T-cell (primary cell): ENCODE measurements at places on chromosomes 11 and 22.

GRCh38 chr22:24060375-24060788, 49.3 kb downstream of the CABIN1 start:
- no peak for DNase-seq
- H3K4me3 ChIP-seq, result no peak overlapping the region
- H3K36me3 ChIP-seq, result peaks cover 83% of the 10 kb centered on the region
- H3K27me3 ChIP-seq, result no peaks in the 10 kb centered on the region

DNA sequence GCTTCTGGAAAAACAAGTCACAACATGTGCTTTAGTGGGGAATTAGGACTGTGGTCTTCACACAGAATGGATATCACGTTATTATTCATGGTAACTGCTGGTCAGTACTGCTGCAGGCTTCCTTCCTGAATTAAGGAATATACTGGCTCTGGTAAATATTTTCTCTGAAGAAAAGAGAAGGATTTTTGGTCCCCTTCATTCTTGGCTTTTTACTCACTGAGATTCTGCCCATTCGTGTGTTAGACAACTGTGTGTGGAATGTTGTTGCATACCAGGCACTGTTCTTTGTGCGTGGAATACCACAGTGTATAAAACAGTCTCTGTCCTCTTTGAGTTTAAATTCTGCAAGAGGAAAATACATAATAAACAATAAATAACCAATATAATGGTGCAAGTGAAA, 80.3 kb downstream of the ALX4 start:
- H3K36me3 ChIP-seq, result peaks cover 4% of the 10 kb centered on the region
- H3K4me3 ChIP-seq, result no peak overlapping the region
- no peaks in the 10 kb centered on the region for H3K27me3 ChIP-seq
- DNase-seq, result no peak
- H3K27ac ChIP-seq, result no peak overlapping the region
- H3K4me1 ChIP-seq, result no peaks in the 10 kb centered on the region

GRCh38 chr11:133636711-133637355, 104.5 kb upstream of the OPCML start:
- no peaks in the 10 kb centered on the region for H3K27me3 ChIP-seq
- H3K4me3 ChIP-seq, result no peak overlapping the region
- no peaks in the 10 kb centered on the region for H3K36me3 ChIP-seq

DNA sequence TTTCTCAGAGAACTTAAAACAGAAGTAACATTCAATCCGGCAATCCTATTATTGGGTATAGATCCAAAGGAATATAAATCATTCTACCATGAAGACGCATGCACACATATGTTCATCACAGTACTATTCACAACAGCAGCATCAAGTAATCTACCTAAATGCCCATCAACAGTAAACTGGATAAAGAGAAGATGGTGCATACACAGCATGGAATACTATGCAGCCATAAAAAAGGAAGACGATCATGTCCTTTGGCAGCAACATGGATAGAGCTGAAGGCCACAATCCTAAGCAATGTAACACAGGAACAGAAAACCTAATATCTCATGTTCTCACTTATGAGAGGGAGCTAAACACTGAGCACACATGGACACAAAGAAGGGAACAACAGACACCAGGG, 6.3 kb upstream of the ISX start:
- peaks cover 9% of the 10 kb centered on the region for H3K27me3 ChIP-seq
- H3K4me3 ChIP-seq, result no peak overlapping the region
- no peaks in the 10 kb centered on the region for H3K4me1 ChIP-seq
- no peak for DNase-seq
- no peak overlapping the region for H3K27ac ChIP-seq

GRCh38 chr22:25853501-25854284, 111.7 kb downstream of the MYO18B start:
- no peaks in the 10 kb centered on the region for H3K27me3 ChIP-seq
- H3K4me1 ChIP-seq, result no peaks in the 10 kb centered on the region
- no peaks in the 10 kb centered on the region for H3K36me3 ChIP-seq
- no peak overlapping the region for H3K27ac ChIP-seq
- H3K4me3 ChIP-seq, result no peak overlapping the region
- DNase-seq, result no peak

DNA sequence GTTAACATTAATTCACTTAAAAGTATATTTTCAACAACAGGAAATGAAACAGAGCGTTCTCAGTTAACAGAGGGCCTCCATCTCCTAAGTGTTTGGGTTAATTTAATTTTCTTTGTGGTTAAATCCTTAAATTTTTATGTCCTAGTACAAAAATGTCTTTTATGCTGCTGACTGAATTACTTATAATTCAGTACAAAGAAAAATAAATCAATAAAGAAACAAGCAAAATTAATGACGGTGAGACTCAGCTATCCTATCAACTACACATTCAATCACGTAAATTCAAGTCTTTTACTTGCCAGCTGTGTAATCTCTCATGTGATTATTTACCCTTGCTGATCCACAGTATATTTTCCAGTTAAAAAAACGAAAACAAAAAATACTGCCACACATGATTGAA, 81.4 kb downstream of the BBOX1 start:
- no peaks in the 10 kb centered on the region for H3K36me3 ChIP-seq
- H3K27me3 ChIP-seq, result no peaks in the 10 kb centered on the region
- no peak for DNase-seq
- H3K4me1 ChIP-seq, result no peaks in the 10 kb centered on the region

DNA sequence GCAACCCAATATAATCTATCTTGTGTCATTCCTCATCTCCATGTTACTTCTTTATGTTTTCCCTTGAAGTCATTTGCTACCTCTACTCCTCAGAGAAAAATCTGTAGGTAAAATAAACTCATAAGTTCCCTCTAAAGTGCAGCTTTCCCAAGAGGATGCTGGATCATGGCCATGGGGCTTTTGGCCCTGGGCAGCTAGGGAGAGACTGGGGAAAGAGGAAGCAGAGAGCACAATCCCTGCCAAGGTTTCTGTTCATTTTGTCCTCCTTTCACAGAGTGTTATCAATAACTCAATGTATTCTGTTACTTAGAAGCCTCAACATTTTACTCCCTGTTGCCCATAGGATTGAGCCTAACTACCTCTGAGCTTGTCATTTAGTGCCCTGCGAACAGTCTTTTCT, 9.0 kb downstream of the RNF121 start:
- no peaks in the 10 kb centered on the region for H3K36me3 ChIP-seq
- H3K27ac ChIP-seq, result no peak overlapping the region
- no peaks in the 10 kb centered on the region for H3K27me3 ChIP-seq
- H3K4me3 ChIP-seq, result no peak overlapping the region
- no peaks in the 10 kb centered on the region for H3K4me1 ChIP-seq

DNA sequence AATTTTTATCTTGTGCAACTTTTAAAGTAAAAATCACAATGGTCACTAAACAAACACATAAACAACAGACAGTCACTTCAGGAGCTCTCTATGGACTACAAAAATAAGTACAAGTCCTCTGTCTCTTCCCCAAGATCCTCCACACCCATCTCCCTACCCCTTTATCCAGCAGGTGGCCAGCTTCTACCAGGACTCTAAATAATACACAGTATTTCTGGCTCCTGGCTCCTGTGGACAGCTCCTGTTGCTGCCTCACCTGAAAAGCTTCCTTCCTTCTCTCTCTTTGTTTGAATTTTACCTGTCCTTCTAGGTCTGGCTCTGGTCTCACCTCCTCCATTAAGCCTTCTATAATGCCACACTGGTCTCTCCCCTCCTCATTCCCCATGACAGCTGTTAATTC, 86.1 kb downstream of the CLPB start:
- H3K4me3 ChIP-seq, result no peak overlapping the region

- H3K36me3 ChIP-seq, result no peaks in the 10 kb centered on the region
- no peaks in the 10 kb centered on the region for H3K4me1 ChIP-seq
- no peak for DNase-seq
- no peak overlapping the region for H3K4me3 ChIP-seq
- H3K27ac ChIP-seq, result no peak overlapping the region
- no peaks in the 10 kb centered on the region for H3K27me3 ChIP-seq
Measured at GRCh38 chr11:105489446-105489845, 120.4 kb upstream of the GRIA4 start.

DNA sequence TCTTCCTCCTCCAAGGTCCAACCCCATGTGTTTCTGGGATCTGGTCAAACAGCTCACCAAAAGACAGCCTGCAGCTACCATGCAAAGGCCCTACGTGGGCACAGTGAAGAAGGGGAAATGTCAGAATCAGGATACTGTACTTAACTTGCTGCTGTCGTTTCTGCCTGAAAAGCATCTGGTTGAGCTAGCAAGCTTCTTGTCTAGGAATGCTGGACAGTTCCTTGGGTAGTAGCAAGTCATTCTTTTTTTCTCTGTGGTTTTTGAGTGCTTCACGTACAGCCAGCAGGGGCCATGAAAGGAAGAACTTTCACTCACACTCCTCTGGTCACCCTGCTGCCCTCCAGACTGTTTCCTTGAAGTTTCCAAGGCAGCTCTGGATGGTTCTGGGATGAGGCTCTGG, 24.7 kb downstream of the RCOR2 start:
- H3K27ac ChIP-seq, result no peak overlapping the region
- no peak for DNase-seq
- peaks cover 42% of the 10 kb centered on the region for H3K4me1 ChIP-seq
- no peak overlapping the region for H3K4me3 ChIP-seq

DNA sequence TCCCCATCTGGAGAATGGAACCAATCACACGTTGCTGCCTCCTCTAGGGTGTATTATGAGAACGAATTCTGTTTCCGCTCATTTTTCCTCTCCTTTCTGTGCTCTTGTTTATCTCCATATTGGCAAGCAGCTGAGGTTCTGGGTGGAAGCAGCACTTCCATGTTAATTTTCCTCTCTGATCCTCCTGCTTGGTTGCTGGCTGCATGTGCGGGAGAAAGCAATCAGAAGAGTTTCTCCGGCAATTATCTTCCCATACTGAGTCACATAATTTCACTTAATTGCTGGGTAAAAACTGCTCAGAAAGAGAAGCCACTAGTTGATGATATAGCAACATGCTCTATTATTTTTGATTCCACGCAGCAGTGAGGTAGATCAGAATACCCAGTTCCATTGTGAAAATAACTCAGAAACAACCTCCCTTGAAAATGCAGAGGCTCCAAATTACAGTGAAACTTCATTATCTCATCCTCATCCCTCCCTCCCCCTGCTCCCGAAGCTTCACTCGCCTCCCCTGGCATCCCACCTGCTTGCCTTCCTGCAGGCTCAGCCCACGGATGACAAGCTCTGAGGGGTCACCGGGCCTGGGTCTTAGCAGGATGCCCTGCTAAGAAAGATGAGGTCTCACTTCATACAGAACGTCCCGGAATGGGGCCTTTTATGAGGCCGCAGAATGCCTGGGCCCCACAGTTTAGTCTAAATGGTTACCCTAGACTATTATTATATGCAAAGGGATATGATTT, 20.4 kb downstream of the FXYD6 start:
- no peak overlapping the region for H3K4me3 ChIP-seq
- no peak overlapping the region for H3K27ac ChIP-seq
- no peaks in the 10 kb centered on the region for H3K36me3 ChIP-seq
- DNase-seq, result no peak
- no peaks in the 10 kb centered on the region for H3K4me1 ChIP-seq

- no peaks in the 10 kb centered on the region for H3K36me3 ChIP-seq
- H3K27ac ChIP-seq, result no peak overlapping the region
- DNase-seq, result no peak
- peaks cover 29% of the 10 kb centered on the region for H3K27me3 ChIP-seq
- peaks cover 12% of the 10 kb centered on the region for H3K4me1 ChIP-seq
- H3K4me3 ChIP-seq, result no peak overlapping the region
Measured at GRCh38 chr22:50490531-50491308, 4.1 kb downstream of the MIOX start.

DNA sequence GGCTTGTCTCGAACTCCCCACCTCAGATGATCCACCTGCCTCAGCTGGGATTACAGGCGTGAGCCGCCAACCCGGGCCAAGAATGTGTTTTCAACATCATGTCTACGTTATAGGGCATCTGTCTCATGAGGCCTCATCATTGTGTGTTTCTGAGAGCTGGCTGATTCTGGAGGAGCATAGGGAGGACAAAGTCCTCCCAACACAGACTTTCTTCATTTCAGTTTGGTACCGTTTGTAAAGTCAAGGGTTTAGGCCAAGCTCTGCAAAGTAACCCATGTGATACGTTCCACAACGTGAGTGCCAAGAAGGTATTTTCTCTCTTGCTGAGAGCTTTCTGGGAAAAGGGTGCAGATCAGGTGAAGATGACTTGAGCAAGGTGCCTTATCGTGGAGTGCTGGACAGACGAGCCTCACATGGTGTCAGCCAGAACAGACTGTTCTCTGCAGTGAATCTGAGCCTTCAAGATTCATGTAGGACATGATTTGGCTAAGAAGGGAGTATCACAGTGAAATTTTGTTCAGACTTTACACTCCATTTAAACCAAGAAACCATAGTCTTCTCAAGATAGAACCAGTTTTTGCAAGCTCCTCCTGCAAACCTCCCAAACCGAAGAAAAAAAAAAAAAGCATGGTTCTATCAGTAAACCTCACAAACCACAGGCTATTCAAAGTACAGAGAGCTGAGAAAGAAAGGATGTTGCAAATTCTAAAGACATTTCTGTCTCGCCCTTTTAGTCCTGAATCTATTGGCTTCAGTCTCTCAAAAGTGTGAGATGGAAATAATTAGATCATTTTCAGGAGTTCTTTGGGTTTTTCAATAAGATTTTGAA, 71.7 kb downstream of the DBX1 start:
- no peaks in the 10 kb centered on the region for H3K4me1 ChIP-seq
- no peaks in the 10 kb centered on the region for H3K36me3 ChIP-seq
- no peaks in the 10 kb centered on the region for H3K27me3 ChIP-seq
- H3K27ac ChIP-seq, result no peak overlapping the region
- no peak for DNase-seq

- no peak overlapping the region for H3K4me3 ChIP-seq
- H3K4me1 ChIP-seq, result no peaks in the 10 kb centered on the region
- H3K36me3 ChIP-seq, result no peaks in the 10 kb centered on the region
- H3K27me3 ChIP-seq, result peaks cover 31% of the 10 kb centered on the region
- peak; percentile 10 for DNase-seq
Measured at GRCh38 chr11:66976028-66976467, 944 bp downstream of the C11orf86 start.
